Hippocampal formation (tissue), 2 donors: ENCODE measurements at places on chromosomes 4 and X.

GRCh38 chrX:155333544-155334100 lies 792 bp downstream of the CLIC2 start:
- DNase-seq: no peak

DNA sequence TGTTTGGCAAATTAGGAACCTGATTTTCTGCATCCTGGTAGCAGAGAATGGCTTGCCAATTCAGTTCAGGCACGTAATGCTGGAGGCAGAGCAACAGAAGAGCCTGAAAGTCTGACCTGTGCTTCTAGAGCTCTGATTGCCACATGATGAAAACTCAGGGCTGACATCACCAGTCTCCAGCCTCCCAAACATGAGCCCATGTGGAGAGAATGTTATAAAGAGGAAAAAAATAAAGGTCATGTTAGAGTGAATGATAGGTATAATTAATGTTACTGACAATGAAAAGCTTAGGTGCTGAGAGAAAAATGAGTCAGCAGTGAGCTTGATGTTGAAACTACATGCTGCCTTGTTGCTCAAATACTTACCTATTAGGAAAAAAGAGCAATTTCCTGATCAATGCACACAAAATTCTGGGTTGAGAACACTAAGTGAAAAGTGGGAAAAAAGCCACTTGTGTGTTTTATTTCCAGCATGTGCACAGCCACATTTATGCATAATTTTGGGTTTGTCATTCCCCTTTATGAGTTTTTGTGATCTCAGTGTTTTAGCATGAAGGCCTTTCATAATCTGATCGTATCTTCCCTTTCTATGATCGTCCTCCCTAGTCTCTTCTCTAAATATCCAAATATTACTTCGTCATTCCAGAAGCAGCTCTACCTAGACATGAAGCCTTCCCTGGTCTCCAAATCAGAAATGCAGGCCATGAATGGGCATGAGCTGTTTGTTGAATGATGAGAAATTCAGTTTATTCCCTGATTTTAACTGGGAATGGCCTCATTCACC lies 113.3 kb upstream of the CPEB2 start:
- DNase-seq: no peak

- no peak for DNase-seq
Observed at GRCh38 chrX:127129510-127129909, 310.0 kb downstream of the PRR32 start.

GRCh38 chrX:118025226-118025625 lies 91.4 kb downstream of the KLHL13 start:
- no peak for DNase-seq

- DNase-seq: no peak
Observed at GRCh38 chr4:20096911-20097310, 154.8 kb upstream of the SLIT2 start.

- no peak for DNase-seq
Observed at GRCh38 chr4:142909908-142910307, 63.8 kb upstream of the INPP4B start.

DNA sequence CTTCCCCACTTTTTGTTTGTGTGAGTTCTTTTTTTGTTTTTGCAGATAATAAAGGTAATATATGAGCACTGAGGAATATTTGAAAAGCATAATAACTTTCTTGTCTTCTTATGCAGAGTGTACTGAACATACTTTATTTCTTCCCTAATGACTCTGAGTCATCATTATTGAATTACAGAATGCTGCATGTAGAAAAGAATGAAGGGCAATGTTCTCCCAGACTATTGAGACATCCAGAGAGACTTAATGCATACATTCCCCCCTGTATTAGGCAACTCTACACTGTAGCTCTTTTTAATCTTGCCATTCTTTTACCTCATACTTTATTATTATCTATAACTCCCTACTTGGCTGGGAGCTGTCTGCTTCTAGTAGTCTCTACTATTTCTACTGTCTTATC lies 240.5 kb upstream of the ANKRD50 start:
- no peak for DNase-seq

- DNase-seq: no peak
Observed at GRCh38 chrX:554271-554670, 76.3 kb upstream of the SHOX start.
